HepG2 (cell line): ENCODE measurements at places on chromosomes 2 and 18. TPM values are rescaled to one million over a fixed set of nuclear protein-coding genes. Genes with fewer than 3 reads are reported as not detected.

The MAL gene
- not detected in 2 replicates for total RNA-seq

The FBXO48 gene
- total RNA-seq: 0.42 and 0.59 TPM in 2 replicates

The RBKS gene
- 7.7 and 11.7 TPM in 2 replicates for total RNA-seq

The GALR1 gene
- not detected in 2 replicates for total RNA-seq

The SMYD5 gene
- 70.4 and 70.6 TPM in 2 replicates for total RNA-seq

The VIT gene
- not detected in 2 replicates for total RNA-seq

The CPLX4 gene
- not detected in 2 replicates for total RNA-seq
